ENCODE measurements at places on chromosomes 2 and 18.

DNA sequence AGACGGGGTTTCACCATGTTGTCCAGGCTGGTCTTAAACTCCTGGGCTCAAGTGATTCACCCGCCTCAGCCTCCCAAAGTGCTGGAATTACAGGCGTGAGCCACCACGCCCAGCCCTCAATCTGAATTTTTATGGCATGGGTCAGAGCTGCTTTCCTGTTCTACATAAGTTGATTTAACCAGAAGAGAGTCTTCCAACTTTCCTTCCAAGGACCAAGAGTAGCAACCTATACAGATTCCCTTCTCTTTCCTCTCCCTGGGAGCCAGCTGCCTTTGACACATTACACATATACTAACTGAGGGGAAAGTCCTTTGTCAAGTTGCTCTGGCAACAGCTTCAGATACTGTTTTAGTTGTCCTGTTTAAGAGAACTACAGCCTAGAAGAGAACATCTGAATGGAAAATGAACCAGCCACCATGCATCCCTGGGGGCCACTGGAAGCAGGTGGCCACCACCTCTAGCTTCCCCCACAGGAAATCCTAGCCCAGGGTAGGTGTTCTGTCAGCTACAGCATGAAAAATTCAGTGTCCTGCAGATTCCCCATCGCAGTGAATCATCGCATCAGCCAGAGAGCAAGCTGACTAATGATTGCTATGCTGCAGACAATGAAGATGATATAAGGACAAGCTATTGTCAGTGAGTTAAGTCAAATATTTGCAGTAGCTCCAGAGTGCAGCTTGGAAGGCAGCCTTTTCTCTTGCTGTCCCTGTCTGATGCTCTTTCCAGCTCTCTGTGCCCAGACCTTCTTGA is 62.9 kb downstream of the POMC start:
- DNase-seq, result peak; percentile 40

DNA sequence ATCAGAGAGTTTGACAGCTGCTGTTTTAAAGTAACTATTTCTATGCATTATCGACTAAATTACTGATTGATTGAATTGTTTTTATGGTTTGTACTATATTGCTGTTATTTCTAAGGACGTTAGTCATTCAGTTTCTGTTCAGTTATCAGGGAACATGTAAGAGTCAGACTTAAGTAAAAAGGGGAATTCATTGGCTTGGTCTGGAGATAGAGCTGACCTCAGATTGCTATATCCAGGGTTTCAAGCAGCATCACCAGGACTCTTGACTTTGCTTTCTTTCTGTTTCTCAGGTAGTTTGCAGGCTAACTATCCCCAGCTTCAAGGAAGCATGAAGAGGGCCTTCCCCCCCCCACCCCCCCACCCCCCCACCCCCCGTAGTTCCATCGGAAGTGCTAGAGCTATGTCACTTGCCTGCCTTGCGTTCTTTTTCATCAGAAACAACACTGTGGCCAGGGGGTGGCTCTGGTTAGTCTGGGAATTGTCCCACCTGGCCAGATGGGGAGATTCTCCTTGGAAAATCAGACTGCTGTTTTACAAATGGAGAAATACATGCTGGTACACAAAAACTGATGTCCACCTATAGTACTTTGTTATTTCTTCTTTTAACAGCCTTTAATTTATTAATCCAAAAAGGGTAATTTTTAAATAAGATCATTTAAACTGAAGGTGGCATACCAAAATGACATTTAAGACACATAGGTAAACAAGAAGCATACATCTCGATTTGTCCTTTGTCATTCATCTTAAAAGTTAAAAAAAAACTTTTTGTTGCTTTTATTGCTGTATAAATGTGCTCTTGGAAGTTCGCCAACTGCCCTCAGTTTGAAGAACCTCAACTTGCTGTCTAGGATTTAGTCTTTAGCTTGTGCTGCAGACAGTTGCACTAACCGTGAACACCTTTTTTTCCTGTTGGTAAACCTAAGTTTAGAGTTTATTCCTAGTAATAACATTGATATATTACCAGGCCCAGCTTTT is 9.4 kb downstream of the SMAD4 start:
- DNase-seq, result no peak

- peak; percentile 26 for DNase-seq
Observed at GRCh38 chr2:32697156-32697555, 69.3 kb downstream of the TTC27 start.

DNA sequence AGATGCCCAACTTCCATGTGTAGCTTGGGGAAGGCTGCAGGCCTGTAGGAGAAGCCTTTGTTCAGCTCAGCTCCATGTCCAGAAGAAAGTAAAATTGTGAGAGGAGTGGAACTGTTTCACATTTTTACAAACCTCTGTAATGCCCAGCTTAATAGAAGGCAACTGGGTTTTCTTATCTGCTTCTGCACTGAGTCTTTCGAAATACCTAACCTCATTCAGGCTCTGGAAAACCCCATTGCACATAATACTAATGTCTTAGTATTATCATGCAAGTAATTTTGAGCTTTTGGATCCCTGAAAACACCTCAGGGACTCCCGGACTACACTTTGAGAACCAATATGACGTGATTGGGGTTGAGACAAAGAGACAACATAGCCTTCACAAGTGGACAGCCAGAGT is 5.8 kb downstream of the SMIM21 start:
- DNase-seq, result no peak

DNA sequence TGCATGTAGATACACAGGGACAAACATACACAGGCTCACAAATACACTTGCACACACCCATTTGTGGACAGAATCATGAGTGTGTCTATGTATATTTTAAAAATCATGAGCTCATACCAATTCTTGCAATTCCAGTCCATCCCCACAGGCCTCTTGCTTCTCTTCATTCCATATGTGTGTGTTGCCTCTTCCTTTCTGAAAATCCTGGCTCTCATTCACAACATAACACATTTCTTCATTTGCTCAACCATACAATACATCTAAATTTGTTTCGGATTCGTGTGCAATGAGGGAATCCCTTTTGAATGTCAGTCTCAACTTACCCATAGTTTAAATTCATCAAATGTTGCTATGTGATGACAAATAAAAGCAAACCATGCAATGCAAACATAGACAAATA is 51.4 kb downstream of the GNAL start:
- no peak for DNase-seq

GRCh38 chr2:1986598-1986997 is 242.3 kb upstream of the PXDN start:
- DNase-seq, result no peak

- DNase-seq, result no peak
Observed at GRCh38 chr2:152173831-152174230, 1.7 kb downstream of the STAM2 start.

GRCh38 chr2:203697190-203697589 is 9.2 kb upstream of the CD28 start:
- no peak for DNase-seq

DNA sequence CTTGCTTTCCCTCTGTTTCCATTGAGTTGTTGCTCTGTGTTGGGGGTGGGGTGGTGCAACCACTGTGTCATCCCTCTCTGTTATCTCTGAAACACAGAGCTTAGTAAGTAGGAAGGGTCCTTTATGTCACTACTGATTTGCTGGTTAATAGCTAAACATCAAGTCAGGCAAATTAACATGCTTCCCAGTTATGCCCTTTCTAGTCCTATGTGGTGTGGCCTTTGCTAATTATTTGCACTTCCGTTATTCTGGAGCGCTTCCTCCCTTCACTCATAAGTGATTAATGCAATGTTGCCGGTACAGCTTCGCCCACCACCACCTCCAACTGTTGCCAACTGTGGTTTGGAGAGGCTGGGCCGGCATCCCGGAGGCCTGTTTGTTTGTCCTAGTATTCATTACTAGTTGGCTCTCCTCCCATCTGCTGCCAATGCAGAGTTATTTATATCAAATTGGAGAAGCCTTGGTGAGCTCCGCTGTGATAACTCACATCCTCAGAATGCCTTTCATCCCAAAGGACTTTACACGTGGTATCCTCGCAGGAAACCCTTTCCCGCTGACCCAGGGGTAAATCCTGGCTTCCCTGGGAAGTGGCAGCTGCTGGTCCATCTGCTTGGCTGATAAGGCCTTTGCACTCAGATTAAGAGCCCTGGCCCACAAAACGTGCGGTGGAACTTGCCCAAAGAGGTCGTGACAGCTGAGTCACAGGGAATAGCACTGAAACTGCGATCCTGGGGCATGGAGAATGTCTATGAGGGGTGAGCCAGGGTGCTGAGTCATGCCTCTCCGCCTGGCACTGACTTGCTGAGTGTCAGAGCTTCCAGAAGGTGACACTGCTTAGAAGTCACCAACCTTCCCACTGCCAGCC is 72.0 kb upstream of the ZCCHC2 start:
- peak; percentile 53 for DNase-seq

- DNase-seq, result no peak
Observed at GRCh38 chr2:209911486-209911885, 91.0 kb upstream of the RPE start.

GRCh38 chr2:207046724-207047123 is 107.4 kb downstream of the CPO start:
- DNase-seq, result no peak

GRCh38 chr2:233836359-233836758 is 18.0 kb downstream of the HJURP start:
- DNase-seq, result no peak

GRCh38 chr2:36449943-36450392 is 94.4 kb downstream of the CRIM1 start:
- no peak for DNase-seq

DNA sequence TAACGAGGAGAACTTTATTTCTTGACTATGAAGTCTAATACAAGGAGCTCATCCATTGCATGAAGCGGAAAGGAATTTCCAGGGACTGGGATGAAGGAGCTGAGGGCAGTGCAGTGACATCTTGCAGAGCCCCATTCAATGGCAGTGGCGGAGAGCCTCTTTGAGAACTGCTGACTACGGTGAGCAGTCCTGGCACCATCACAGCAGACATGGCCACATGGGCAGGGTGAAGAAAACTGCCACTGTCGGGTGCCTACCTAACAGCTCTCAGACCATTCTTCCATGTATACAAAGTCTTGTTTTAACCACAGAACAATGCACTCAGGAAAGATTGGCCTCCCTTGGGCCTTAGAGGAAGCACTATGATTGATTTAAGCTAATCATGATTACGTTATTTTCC is 506.1 kb upstream of the DCC start:
- no peak for DNase-seq

DNA sequence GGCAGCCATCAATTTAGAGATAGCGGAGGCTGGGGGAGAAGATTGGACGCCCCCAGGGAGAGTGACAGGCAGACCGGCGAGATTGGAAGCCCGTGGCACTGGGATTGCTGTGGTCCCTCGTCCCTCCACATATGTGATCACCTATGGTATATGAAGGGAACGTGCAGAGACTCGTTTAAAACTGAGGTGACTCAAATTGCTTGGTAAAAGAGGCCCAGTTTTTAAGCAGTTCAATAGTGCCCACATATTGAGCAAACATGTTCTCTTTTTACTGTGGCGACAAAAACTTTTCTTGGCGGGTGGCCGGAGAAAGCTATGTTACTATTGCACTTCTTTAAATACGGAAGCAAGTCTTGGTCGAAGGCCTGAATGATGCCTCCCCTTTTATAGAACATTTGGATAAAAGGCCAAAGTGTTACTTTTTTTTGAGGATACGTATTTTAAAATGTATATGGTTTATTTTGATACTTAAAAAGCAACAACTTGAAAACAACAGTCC is 9.1 kb downstream of the B3GNT2 start:
- DNase-seq, result no peak

DNA sequence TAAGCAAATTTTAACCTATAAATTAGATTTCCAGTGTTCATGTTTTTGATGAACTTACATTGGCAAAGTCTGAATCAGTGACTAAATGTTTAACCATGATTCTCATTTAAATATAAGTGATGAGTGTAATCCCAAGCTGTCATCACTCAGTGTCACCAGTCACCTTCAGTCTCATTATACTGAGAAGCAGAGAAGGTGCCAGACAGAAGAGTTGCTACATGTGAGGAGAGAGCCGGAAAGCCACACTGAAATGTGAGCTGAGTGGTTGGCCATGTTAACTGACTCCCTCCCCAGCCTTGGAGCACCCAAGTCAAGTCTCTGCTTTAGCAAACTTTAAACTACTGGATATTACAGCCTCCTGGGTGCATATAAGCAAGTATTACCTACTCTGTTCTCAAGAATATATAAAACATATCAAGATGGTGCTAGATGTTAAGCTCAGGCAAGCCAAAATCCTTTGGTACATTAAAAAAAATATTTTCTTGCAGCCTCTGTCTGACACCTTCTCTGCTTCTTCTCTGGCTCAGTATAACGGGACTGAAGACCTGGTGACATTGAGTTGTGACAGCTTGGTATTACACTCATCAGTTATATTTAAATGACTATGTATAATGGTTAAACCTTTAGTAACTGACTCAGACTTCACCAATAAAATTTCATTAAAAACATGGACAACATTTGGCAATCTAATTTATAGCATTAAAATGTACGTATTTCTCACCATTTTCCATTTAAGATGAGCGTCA is 75.8 kb upstream of the MAP3K20 start:
- DNase-seq, result no peak

- no peak for DNase-seq
Observed at GRCh38 chr2:224174990-224175389, 135.9 kb upstream of the SERPINE2 start.

- no peak for DNase-seq
Observed at GRCh38 chr2:120831086-120831485, 95.4 kb downstream of the GLI2 start.

DNA sequence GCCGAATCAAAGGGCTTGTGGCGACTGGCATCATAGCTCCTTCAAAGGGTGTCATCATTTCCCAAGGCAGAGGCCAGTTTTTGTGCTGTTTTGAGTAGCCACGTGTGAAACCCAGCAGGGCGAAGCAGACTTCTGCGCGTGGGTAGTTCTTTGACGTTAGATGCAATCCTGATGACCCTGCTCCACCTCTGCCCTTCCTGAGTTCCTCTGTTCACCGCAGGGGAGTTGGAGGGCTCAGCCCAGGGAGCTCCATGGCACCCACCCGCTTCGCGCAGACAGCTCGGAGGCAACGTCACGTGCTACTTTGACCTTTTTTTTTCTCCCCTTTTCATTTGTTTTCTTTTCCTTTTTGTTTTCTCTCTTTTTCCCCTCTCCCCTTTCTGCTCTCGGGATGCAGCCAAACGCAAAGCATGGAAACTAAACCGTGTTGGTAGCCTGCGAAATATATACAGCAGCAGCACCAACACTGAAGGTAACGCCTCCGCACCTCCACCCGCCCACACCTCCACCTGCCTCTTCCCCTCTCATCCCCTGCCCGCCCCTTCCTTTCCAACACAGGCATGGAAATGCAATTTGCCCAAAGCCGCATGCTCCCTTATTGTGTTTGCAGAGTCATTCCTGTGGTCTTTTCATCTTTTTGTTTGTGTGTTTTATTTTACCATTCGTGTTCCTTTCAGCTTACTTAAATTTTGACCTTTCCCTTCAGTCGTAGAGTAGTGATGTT is 153.6 kb downstream of the GBX2 start:
- no peak for DNase-seq
